BE2C (cell line): ENCODE measurements at places on chromosomes 2 and 18.

- DNase-seq = no peak
Measured at GRCh38 chr2:12036640-12036983, 290.2 kb downstream of the LPIN1 start.

DNA sequence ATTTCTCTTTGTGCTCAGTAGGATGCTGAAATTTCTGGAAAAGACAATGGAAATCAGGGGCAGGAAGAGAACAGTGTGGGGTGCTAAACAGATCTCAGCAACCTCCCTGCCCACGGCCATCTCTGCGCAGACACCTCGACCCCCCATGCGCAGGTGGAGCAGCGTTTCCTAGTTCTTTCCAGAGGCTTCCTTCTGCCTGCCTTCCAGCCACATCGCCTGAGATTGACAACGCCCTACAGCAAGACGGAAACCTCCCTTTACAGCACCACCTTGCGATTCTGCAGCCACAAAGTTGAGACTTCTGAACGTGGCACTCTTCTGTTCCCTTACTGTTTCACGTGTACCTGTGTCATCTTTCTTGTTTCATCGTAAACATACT is 31.4 kb upstream of the CASP8 start:
- no peak for DNase-seq

GRCh38 chr18:31419457-31419932 is 28.0 kb upstream of the DSG3 start:
- no peak for DNase-seq

DNA sequence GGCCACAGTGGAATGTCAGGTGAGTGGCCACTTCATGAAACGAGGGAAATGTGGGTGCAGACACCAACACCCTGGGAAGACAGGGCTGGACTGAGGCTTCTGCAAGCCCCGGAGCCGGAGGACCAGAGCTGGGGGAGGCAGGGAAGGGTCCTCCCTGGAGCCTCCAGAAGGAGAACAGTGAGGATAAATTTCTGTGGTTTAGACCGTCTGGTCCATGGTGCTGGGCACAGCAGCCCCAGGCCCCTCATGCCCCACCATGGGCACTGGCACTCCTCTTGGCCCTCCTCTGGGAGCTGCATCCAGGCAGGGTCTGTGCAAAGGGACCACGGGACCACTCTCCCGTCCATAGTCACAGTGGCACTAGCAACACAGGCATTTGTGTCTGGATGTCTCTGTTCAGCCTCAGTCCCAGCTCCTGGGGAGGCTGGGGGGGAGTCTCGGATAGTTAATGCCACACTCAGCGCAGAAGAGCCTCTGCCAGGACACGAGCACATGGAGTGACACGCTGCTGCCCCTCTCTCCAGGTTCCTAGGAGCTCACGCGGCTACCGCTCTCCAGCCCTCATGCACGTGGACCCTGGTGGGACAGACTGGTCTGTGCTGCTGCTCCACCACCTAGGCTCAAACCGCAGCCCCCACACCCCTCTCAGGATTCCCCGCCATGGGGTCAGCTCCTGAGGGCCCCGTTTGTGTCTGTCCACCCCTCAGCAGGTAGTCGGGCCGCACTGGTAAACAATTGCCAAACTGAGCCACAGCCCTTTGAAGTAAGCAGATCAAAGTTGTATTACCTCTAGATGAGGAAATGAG is 305.9 kb upstream of the SALL3 start:
- no peak for DNase-seq

DNA sequence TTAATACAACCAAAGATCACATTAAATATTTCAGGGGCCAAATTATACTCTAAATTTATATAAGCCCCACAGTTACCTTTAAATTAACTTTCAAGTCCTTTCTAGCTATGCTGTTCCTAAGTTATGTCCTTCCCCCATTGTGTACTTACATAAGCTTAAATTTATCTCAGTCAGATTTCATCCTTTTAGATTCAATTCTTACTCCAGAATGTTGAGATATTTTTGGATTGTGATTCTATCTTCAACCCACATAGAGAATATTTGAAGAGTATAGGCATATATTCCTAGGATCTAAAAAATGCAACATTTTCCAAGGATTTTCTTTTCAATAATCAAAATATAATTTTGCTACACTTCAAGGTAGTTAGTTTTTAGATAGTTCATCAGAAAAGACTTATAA is 242.8 kb downstream of the KCNE4 start:
- DNase-seq = no peak

DNA sequence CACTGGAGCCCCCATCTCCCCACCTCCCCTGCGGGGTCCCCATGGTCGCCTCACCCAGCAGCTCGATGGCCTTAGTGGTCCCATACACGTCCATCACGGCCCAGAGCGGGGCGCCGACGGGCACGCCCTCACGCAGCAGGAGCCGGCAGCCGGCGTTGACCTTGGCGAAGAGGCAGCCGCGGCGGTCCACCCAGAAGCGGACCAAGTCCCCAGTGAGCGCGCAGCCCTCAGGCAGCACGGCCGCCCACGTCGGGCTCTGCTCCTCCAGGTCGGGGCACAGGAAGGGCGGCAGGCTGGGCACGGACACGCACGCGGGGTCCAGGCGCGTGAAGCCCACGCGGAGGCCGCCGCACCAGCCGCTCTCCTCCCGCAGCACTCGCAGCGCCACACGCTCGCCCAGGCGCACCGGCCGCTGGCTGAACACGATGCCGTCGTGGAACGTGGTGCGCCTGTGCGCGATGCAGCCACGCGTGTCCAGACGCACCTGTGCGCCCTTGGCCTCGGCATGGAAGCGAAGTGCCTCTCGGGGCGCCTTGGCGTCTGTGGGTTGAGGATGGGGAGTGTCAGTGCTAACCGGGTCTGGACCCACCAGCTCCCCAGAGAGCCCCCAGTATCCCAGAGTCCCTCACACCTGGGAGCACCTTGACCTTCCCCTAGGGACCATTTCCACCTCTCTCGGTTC is 4.6 kb downstream of the NEURL3 start:
- no peak for DNase-seq

GRCh38 chr2:99470957-99471356 is 18.9 kb downstream of the REV1 start:
- DNase-seq = no peak

DNA sequence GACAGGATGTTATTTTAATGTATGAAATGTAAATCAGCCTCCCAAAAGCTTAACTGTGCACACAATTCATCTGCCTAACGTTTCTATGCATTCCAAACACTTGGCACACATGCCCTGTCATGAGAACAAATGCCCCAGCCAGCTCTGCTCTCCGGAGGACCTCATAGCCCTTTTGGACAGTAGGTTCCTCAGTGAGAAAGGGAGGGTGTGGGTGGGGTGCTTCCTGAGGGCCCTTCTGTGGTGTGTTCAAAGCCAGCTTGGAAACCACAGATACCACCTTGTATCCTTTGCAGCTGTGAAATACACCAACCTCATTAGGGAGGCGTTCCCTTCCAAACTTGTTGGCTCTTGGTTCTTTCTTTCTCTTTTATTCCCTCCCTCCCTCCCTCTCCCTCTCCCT is 102.2 kb upstream of the ASB18 start:
- DNase-seq = no peak

DNA sequence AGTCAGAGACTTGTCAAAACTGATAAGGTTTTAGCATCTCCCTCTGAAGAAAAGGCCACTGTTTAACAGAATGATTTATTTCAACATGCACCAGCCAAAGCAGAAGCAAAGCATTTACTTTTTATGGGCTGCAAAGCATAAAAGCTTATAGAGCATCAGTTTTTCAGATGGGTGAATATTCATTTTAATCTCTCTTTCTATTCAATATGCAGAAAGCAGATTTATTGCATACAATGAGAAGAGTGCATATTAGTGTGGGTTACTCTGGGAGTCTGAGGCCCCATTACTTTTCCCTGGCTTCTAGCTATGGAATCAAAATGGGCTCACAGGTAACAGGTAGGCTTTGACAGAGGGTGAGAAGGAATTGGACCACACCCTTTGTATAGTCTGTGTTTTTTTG is 9.0 kb downstream of the PTPRM start:
- no peak for DNase-seq

GRCh38 chr18:36862182-36862581 is 33.3 kb downstream of the KIAA1328 start:
- DNase-seq = no peak

GRCh38 chr2:197090742-197091367 is 164.3 kb upstream of the PGAP1 start:
- peak; percentile 73 for DNase-seq

- DNase-seq = no peak
Measured at GRCh38 chr2:55518841-55519165, 715 bp upstream of the CFAP36 start.

DNA sequence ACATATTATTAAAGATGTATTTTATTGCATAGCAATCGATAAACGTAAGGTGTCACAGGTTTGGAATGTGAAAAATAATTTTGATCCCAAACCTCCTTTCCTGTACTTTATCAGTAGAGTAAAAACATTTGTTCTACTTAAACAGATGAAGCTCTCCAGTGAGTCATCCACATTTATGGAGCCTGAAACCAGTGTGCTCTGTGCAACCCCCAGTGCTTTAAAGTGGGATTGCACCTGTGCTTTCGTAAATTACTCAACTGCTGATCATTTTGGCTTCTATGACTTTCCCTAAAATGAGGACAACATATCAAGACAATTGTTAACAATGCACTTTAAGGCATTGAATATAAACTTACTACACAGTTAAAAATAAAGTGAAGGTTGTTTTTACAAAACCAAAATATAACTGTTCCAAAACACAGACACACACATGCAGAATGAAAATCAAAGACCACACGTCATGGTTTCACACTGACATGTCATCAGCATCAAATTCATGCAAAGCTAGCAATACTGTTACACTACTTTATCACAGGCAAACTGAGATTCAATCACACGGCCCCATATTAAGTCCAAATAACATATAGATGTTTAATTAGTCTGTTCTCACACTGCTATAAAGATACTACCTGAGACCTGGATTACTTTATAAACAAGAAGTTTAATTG is 9.7 kb downstream of the TMEM18 start:
- DNase-seq = no peak

DNA sequence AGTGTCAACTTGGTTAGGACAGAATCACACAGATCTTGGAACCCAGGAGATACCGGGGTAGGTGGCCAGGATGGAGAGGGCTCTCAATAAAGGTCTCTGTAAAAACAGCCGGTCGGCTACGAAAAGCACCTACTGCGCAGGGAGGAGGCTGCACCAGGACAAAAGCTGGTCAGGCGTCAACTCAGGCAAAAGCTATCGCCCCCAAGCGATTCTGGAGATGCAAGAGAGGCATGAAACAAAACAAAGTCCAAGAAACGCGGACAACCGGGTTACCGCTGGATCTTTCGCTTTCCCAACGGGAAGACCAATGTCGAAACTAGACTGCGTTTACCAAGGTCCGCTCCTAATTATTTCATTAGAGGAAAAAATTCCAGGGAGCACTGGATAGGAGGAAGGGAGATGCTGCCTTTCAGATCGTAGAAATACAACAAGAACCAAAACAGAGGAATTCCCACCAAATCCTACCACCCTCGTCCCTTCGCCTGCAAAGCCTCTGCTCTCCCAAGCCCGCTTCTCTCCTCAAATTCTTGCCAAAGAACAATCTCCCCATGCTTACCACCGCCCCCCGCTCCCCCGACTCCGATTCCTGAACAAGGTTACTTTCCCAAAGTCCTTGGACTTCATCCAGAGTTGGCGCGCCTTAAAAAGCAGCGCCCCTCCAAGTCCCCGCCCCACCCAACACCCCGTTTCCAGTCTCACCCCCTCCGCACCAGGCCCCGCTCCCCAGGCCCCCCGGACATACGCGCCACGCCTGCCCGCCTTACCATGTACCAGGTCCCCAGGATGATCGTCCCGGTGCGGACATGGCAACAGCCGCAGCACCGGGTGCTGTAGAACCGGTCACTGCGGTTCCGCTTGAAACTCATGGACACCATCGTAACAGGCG is 539 bp downstream of the LAPTM4A start:
- peak; percentile 54 for DNase-seq

DNA sequence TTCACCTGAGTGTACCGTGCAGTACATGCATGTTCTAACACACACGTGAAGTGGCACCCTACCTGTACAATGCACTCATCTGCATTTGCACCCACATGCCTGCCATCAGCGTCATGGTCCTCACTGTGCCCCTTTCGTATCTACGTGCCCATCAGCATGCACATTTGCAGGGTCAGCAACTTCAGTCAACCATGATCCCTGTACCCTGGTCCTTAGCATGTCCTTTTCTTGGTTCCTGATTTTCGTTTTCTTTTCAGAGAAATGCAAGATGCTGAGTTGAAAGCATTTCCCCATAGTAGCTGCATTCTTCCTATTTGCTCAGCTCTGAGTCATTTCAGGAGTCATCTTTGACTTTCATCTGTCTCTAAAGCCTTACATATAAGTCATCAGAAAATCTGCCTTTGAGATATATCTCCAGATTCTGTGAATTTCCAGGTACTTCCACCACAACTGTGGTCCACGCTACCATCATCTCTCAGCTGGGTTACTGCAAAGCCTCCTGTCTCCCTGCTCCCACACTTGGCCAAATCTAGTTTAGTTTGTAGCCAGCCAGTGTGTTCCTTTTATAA is 14.7 kb upstream of the PUM2 start:
- DNase-seq = no peak

DNA sequence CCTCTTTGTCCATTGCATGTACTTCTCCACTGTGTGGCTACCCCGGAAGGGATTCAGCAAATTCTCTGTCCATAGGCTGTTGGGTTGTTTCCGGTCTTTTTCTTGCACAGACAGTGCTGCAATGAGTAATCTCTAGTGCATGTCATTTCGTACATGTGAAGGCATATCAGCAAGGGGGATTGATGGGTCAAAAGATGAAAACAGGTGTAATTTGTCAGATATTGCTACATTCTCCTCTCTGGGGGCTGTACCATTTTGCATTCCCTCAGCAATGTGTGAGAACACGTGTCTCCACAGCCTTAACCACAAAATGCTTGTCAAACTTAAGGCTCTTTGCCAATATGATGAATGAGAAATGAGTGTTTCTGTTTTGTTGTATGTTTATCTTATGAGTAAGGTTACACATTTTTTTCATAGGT is 60.5 kb downstream of the KLHL29 start:
- DNase-seq = no peak

GRCh38 chr18:57627488-57627887 is 5.9 kb upstream of the NARS1 start:
- DNase-seq = no peak

DNA sequence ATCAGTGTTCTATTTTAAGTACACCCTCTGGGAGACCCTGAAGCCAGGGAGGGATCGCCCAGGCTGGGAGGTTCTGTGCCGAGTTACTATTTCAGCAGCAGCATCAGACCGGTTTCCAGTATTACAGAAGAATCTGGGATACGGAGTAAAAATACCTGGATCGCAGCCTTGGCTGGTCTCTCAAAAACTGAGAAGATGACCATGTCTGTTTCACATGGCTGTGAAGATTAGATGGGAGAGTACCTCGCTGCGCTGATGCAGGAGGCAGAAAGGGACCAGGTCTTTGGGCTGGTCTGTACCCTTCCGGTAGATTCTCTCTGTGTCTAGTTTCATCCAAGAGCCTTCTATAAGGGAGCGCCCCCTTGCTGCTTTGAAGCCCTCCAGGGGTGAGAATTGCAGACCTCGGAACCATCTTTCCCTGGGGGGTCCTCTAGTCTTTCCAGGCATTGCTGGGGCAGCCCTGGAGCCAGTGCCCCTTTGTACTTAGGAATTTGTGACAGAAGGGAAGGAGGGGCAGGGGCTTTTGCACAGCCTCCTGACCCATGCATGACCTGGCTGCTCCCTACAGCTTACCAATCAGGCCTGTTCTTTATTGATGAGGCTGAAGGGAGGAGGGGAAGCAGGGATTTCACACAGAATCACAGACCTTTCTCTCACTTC is 56.3 kb upstream of the MAPRE3 start:
- no peak for DNase-seq

- DNase-seq = no peak
Measured at GRCh38 chr2:129144082-129144791, 825.6 kb upstream of the HS6ST1 start.

- no peak for DNase-seq
Measured at GRCh38 chr2:28423856-28424605, 31.4 kb downstream of the FOSL2 start.
